ENCODE measurements at places on chromosomes 12 and 14.

GRCh38 chr12:70246580-70246979, 3.3 kb downstream of the CNOT2 start:
- no peak for DNase-seq

GRCh38 chr14:81385419-81385818, 14.7 kb downstream of the STON2 start:
- DNase-seq, result no peak

- DNase-seq, result no peak
Observed at GRCh38 chr12:118727196-118727978, 254.0 kb upstream of the SRRM4 start.

DNA sequence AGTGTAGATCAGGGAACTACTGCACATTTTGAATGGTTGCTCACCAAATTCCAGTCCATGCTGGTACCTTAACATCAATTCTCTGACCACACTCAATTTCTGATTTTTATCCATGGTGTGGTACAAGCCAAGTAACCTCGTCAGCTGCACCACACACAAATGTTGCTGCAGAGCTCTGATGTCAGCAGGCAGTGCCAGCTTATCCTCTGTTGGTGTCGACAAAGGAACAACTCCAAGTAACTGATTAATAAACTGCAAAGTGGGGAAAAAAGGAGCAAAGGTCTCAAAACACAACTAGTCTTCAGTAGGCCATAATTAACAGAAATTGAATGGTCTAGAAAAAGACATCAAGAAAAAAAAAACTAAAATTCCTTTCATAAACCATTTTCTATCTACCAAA, 47.4 kb downstream of the NAA25 start:
- no peak for DNase-seq

DNA sequence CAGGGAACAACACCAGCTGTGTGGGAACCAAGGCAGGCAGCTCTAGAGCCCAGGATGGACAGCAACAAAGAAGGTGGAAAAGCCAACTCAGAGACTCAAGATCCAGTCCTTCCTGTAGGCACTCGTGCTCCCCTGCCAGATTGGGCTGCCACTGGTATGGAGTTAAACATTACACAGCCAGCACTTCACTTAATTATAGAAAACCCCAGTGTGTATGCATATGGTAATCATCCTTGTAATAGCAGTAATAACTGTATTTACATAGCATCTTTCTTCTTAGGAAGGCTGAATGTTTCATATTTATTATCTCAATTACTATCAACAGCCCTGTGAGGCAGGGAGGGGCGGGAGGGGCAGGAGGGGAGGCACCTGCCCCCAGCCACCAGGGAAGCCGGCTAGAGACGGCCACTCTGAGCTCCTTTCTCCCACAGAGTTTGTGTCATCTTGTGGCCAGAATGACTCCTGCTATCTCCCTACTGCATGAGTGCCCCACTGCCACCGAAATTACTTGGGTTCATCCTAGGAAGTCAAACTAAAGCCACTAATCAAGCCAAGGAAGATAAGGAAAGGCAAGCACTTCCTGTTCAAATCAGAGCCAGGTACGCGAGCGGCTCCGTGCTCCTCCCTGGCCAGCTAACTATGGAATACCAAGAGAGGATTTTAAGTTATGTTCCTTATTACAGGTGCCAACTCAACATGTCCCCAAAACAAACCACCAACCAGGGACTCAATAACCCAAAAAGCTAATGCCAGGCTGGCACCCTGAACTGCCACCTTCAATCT, 15.7 kb upstream of the RAB35 start:
- DNase-seq, result no peak
